ENCODE measurements at places on chromosomes 5 and 9. TPM values are rescaled to one million over a fixed set of nuclear protein-coding genes. Genes with fewer than 3 reads are reported as not detected.

GRCh38 chr5:53392073-53392472 lies 88.4 kb upstream of the FST start:
- DNase-seq = no peak

CCNJL gene
- 29.7 TPM for total RNA-seq

DNA sequence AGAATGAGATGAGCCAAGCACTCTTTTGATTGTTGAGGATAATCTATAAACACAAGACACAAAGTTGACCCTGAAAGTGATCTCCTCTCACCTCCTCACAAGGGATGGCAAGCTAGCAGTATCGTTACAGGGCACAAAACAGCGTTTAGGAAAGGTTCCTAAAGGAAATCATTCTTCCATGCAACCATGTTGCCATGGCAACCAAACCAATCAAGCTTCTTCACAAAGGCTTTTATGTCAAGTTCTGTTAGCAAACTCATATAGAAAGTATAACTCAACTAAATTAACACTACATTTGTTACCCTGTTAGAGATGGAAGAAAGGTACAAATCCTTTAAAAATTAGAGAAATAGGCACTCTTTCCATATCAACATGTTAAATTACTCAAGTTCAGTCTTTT lies 1016.8 kb upstream of the DMAC1 start:
- DNase-seq = peak; percentile 8

DNA sequence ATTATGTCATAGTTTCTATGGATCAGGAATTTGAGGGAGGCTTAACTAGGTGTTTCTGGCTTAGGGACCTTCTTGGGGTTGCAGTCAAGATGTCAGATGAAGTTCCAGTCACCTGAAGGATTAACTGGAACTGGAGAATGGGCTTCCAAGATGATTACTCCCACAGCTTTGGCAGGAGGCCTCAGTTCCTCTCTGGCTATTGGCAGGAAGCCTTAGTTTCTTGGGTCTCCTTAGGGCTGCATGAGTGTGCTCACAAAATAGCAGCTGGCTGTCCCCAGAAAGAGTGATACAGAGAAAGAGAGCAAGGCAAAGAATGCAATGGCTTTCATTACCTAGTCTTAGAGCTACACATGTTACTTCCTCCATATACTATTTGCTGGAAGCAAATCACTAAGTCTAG lies 138.1 kb upstream of the TLE4 start:
- DNase-seq = no peak

ZBTB43 gene
- total RNA-seq = 14.5 TPM

SELENOP gene
- 2.2 TPM for total RNA-seq

DNA sequence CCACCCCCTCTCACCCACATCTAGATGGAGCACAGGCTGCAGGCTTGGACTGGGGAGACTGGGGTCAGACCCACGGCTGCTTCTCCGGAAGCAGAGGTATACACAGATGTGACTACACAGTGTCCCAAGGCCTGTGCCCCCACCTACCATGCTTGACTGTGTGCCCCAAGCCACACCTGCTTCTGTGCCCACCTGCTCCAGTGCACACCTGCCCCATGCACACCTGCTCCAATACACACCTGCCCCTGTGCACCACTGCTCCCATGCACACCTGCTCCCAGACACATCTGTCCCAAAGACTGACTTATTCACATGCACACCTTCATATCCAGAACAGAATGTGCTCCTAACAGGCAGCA lies 5.5 kb upstream of the COL5A1 start:
- DNase-seq = no peak

DNA sequence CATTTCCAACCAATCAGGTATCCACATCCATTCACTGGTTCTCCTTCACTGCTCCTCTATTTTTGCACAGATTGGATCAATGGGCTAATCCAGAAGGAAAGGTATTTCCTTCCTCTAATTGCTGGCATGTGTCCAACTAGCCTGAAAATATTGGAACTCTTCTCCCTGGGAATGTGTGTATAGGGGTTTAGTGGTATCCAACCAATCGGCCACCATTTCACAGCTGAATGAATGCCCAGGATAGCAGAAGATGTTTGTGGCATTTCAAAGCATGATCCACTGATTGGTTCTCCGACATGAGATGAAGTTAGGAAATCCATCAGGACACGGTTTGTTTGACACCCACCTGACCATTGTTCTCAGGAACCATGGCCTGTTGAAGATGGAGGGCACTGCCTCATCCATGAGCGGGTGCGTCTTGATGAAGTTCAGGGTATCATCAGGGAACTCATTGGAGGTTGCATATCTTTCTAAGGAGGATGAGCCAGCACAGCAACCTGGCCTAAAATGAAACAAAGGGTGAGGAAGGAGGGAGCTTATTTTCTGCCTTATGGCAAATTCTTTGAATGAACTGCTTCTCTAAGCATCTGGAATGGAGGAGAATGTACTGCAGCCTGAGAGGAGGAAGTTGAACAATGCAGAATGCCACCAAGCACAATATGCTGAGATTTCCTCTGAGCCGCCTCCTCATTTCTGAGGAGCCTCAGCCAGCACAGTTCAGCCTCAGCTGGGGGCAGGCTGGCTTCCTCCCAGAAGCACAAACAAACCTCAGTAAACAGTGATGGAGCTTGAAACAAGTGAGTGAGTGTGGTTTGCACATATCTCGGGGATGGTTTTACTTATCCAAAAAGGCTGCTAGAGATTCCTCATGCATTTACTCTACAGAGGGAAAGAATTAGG lies 94.6 kb downstream of the SEMA6A start:
- DNase-seq = no peak

DNA sequence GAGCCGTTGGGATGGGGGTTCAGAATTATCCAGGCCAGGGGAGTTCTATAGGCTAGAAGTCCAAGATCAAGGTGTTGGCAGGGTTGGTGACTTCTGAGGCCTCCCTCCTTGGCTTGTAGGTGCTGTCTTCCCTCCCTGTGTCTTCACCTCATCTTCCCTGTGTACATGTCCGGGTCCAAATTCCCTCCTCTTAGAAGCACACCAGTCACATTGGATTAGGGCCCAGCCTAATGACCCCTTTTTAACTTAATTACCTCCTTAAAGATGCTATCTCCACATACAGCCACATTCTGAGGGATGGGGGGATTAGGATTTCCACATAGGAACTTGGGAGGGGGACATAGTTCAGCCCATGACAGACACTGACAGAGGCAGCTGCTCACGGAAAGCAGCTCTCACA lies 12.1 kb downstream of the LRSAM1 start:
- no peak for DNase-seq
